ENCODE measurements at places on chromosomes 3 and 15.

GRCh38 chr3:51340989-51341636 lies 44.0 kb upstream of the MANF start:
- DNase-seq = no peak

GRCh38 chr15:86336051-86336788 lies 256.5 kb downstream of the AGBL1 start:
- DNase-seq = no peak

GRCh38 chr3:173933113-173933512 lies 535.6 kb downstream of the NLGN1 start:
- DNase-seq = no peak

GRCh38 chr3:105533960-105534359 lies 167.3 kb downstream of the ALCAM start:
- no peak for DNase-seq

- DNase-seq = no peak
These were observed 51.7 kb downstream of the CHSY1 start for GRCh38 chr15:101200181-101200580.

GRCh38 chr3:167814441-167814951 lies 79.0 kb downstream of the SERPINI1 start:
- DNase-seq = no peak

DNA sequence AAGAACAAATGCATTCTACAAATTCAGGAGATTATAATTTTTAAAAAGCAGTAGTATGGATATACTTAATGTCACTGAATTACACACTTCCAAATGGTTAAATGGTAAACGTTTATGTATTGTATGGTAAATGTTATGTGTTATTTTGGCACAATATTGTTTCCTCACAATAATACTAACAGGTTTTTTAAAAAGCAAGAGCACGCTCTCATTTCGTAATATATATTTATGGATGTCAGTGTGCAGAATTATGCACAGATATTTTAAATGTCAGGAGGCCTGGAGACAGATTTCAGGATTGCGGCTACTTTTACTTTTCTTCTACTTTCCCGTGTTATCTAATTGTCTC lies 533 bp downstream of the ZNF445 start:
- no peak for DNase-seq

DNA sequence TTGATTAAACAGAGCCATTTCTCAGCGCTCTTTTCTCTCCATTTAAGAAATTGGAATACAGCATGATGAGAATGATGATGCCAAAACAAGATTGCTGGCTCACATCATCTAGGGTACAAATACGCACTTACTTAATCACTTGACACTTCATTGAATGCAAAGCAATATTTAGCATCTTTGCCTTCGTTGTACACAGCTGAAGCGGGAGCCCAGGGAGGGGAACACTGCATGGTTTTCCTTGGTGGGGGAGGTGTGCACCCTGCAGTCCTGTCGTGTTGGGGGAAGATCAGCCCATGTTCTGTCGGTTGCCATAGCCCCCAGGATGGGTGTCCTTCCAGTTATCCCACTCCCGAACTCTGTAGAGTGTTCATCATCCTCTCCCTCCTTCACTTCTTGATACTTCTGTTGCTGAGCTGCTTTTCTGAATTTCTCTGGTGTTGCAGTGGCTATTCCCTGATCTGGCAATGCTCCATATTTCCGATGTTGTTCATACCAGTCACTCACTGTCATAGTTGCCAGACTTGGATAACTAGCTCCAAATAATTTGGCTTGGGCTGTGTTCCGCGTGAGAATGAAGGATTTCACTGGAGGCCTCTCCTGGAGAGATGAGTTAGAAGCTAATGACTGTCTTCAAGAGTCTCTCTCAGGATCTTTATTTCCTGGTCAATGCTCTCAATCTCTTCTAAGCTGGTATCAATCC lies 50.1 kb upstream of the DYNC1LI1 start:
- DNase-seq = no peak

DNA sequence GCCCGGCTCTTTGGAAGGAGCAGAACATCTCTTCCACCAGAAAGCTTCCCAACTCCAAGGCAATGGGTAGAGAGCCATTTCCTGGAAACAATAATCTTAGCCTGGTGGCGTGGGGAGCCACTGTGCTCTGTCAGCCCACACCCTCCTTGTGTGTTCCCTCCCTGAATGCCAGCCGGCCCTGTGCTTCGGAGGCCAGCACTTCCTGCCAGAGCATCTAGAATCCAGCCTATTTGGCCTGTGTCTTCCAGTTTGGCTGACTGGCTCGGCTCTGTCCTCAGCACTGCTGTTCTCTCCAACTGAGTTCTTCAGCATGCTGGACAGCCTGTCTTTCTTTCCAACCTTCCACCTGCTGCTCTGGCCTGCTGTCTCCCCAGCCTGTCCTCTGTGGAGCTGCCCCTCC lies 349.3 kb downstream of the MFSD1 start:
- no peak for DNase-seq

DNA sequence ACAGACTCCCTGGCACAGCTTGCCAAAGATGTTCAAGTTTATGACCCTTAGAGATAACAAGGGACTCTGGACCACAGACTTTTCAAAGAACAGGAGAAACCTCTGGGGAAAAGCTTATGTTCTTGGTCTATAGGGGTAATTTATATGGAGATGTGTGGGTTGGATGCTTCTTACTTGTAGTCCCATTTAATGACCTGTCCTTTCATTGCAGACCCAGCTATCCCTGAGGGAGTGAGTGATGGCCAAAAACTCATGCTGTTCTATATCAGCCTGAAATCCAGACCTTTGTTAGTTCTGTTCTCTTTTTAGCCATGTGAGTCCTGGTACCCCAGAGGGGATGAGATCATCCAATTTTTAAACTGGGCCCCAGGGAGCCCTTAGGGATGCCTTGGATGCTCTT lies 43.7 kb upstream of the MRPL3 start:
- no peak for DNase-seq

All from RKO (cell line).